ENCODE measurements at places on chromosomes 12 and 14.

DNA sequence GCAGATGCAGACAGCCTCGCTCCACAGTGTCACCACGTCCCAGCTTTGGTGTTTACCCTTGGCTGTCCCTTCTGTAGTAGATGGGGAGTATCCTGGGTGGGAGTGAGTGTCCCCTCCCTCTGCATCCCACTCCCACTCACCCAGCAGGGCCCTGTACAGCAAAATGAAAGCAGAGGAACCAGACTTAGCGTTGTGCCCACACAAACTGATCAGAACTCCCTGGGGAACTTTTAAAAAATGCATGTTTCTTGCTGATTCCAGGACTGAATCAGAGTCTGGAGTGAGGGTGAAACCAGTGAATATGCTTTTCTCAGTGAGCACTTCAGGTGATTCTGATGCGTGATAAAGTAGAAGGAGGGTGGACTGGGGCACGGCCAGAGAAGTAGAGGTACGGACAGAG, 2.9 kb downstream of the ACVRL1 start:
- DNase-seq: no peak

DNA sequence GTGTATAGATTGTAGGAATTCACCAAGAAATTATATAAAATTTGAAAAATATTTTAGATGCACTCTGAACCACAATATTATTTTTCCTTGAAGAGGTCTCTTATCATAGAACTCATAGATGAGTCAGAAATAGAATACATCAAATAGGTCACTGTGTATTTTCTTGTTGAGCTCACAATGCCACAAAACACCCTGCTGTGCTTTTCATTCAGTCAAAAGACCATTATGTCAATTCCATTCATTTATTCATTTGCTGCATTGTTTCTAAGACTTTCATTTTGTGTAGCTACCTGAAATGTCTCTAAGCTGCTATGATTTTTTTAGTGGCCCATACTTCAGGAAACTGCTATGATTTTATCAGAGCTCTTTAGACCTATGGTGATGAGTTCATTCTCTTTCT, 231.9 kb upstream of the AVPR1A start:
- no peak for DNase-seq

- DNase-seq: peak; percentile 74
Measured at GRCh38 chr14:35687335-35687939, 121.7 kb downstream of the RALGAPA1 start.

GRCh38 chr12:30573145-30573544, 122.5 kb downstream of the IPO8 start:
- DNase-seq: no peak

DNA sequence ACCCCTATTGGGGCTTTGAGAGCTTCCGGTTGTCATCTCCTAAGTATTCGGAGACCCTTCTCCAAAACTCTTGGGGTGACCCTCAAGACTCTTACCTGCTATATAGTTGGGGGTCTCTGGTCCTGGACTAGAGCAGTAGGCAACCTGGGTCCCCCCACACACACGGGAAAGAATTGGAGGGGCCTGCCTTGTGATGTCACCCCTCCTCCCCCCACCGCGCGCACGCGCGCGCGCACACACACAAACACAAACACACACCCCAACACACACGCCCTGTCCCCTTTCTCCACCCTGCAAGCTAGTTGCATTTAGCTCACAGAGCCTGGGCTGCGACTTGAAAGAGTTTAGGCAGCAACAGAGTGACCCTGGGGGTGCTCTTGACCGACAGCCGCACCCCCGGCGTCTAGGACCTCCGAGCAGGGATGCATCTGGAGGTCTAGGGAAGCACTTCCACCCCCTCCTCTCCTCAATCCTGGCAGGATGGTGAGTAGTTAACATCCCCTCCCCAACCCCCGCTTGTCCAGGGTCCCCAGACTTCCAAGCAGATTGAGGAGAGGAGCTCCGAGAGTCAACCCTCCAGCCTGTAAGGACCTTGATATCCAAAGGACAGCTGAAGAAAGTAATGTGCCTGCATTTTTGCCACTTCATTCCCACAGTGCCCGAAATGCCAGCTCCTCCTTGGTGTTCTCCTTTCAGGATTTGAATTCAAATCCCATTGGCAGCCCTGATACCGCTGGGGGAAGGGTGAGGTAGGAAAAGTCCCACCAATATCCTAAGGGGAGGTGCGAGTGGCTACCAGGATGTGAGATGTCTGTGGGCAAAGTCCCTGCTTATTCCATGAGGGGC, 1.4 kb upstream of the DNAJC14 start:
- peak; percentile 70 for DNase-seq

- no peak for DNase-seq
Measured at GRCh38 chr14:61154641-61155040, 126.5 kb downstream of the TMEM30B start.

DNA sequence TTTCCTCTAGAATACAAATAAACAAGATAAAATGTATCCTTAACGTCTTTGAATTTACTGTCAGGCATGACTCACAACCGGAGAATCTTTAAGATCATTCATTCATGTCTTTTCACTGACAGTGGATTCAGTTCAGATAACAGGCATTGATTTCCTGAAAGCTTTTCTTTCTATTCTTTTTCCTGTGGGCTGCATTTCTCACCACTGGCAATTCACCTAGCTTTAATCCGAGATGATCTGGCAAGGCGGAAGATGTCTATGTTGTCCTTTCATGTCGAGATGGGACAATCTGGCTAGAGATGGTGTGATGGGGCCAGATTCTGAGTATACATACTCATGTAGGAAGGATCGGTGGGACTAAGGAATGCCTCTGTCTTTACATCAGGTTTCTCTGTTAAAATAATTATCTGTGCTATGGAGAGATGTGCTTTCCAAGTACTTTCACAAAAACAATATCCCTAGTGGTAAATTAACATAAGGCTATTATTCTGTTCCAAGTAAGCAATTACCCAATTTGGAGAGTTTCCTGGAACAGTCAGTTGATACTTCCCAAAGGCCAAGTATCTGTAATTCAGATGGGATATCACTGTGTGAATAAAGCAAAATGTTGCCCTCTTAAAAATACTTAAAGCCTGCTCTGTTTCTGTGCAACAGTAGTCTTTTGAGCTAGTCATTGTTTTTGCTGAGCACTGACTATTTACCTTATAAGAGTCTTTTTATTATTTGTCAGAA, 17.8 kb downstream of the ACSS3 start:
- DNase-seq: no peak

GRCh38 chr14:34569750-34570149, 30.2 kb upstream of the EAPP start:
- no peak for DNase-seq

GRCh38 chr12:131378861-131379665, 331.8 kb upstream of the SFSWAP start:
- no peak for DNase-seq

- no peak for DNase-seq
Measured at GRCh38 chr14:92258934-92259333, 64.0 kb upstream of the SLC24A4 start.

GRCh38 chr14:74244115-74244514, 4.9 kb downstream of the VSX2 start:
- DNase-seq: peak; percentile 33

DNA sequence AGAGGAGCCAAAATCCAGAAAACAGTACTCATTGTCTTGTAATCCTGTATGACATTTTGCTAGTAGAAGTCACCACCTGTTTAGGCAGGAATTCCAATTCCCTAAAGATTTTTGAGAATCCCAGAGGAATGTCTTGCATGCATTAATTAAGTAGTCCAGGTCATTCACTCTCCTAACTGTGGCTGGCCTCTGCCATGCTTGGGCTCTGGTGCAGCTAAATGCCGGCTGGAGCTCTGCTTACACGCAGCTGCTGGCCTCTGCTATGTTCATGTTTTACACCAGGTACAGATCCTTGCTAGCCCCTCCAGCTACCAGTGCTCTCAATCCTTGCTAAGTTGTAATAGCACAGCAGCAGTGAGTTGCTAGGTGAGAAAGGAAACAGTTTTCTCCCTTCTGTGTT, 16.3 kb upstream of the HIF1A start:
- peak; percentile 40 for DNase-seq

GRCh38 chr14:78586681-78587080, 416.5 kb downstream of the NRXN3 start:
- no peak for DNase-seq

DNA sequence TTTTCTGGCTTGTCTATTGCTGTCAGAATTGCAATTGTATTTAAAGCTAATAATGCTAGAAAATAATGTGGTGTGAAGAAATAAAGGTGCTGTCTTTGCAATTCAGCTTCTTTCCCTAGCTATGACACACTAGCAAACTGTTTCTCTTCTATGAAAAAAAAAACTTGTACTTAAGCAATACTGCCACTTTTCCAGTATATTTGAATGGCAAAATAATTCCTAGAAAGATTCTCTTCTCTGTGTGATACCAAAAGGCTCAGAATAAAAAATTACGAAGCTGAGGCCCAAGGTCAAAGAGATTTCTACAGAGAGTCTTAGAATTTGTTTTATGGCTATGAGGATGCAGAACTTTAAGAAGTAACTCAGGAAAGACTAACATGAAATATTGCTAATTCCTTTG, 235.5 kb downstream of the ADAMTS20 start:
- DNase-seq: no peak

GRCh38 chr12:39144613-39145061, 239.2 kb upstream of the CPNE8 start:
- DNase-seq: no peak

Measured in NCI-H524 (cell line).